ENCODE measurements at places on chromosomes 3 and 15. TPM values are rescaled to one million over a fixed set of nuclear protein-coding genes. Genes with fewer than 3 reads are reported as not detected.

DNA sequence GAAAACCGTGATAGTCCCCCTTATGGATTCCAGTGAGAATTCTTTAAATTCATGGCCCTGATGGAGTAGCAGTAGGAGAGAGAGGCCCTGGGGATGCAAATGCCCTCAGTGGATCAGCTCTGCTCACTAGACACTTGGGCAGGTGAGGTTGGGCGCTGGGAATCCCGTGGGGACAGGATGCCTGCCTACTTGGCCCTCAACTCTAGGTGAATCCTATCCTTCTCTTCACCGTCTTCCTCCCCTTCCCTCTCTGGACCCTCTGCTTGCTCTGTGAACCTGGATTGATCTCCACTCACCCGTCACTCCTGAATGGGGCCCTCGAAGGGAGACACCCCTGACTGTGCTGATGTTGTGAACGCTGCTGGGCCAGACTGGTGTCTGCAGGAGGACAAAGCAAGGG lies 77.4 kb downstream of the SEC22A start:
- no peak for DNase-seq

- no peak for DNase-seq
Observed at GRCh38 chr3:129428007-129428375, 445 bp downstream of the EFCAB12 start.

GRCh38 chr3:35537265-35537664 lies 102.1 kb upstream of the ARPP21 start:
- no peak for DNase-seq

DNA sequence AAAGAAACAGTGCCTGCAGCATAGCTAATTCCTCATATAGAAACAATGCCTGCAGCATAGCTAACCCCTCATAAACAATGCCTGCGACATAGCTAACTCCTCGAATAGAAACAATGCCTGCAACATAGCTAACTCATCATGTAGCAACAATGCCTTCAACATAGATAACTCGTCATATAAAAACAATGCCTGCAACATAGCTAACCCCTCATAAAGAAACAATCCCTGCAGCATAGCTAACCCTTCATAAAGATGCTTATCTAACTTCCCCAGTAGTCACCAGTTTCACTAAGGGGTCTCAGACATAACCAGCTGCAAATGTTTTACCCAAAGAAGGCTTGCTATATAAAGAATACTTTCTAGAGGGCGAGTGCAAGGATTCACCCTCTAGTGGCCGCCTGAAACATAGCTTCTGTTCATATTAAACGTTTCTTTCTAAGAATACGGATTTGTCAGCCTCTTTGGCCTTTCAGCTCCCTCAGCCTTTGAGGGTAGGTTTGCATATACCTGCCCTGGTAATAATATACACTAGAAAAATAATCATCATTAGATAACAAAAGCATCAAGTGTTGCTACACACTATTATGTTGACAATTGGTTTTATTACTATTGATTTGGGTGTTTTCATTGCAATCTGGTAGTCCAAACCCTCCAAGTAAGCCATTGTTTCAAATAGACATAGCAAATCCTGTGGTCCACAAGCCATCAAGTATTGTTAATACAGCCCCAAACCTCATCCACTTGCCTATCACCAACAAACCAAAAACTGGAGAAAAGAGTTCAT lies 44.4 kb upstream of the FAN1 start:
- DNase-seq, result no peak

DNA sequence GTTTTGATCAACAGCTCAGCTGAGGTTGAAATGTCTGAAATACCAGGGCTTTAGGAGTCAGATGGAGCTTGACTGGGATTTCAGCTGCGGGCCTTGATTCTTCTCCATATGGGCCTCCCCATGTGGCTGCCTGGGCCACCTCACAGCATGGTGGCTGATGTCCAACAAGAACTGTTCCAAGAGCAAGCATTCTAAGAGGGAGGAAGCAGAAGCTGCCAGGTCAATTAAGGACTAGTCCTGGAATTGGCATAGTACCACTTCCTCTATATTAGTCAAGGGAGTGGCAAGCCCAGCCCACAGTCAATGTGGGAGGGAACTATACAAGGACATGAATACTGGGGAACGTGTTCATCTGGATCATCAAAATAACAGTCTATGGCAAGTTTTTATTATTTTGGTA lies 181.7 kb upstream of the ANKRD28 start:
- DNase-seq, result no peak

DNA sequence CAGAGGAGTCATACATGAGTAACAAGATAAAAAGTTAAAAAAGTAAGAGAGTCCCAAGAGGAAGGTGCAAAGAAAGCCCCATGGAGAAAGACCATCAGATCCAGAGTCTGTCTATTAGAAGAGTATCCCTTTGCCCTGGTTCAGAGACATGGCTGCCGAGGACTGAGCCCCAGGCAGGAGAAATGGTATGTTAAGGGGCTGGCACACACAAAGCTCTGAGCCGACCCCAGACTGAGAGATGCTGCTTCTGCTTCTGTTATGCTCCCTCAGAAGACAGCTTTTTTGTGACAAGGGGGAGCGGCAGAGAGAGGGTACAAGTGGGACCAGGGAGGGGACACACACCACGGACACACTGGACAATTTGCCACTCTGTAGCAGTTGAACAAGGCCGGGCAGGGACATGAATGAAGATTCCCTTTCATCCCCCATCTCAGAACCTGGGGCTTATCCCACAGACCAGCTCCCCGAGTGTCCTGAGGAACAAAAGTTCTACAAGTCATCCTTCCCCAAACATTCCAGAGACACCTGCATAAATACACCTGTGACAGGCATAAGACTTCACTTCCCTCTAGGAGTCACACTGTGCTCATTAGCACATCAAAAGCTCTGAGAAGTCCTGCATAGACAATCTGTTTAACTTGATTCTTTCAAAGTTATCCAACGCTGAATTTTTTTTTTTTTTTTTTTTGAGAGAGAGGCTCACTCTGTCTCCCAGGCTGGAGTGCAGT lies 161.6 kb upstream of the WNT5A start:
- DNase-seq, result no peak

DNA sequence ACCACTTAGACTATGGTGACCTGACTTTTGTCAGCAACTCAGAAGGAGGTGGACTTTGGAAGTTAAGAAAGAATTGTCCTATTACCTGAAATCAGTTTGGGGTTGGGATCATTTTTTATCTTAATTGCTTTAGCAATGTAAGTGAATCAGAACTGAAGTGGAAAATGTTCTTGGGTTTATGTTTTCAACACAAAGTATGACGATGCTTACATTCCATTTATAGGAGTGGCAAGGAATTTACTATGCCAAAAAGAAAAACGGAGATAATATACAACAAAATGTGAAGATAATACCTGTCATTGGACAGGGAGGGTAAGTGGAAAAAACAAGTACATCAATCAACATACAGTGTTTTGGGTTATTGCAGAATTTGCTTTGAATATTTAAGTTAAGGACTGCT lies 116.1 kb downstream of the PDE8A start:
- no peak for DNase-seq

- no peak for DNase-seq
Observed at GRCh38 chr15:99148851-99149276, 44.0 kb downstream of the SYNM start.

GRCh38 chr15:83654379-83655236 lies 685 bp downstream of the ADAMTSL3 start:
- DNase-seq, result no peak

- no peak for DNase-seq
Observed at GRCh38 chr15:42804739-42805138, 67.8 kb upstream of the CDAN1 start.

- no peak for DNase-seq
Observed at GRCh38 chr3:1019157-1019556, 73.7 kb upstream of the CNTN6 start.

- no peak for DNase-seq
Observed at GRCh38 chr3:195056506-195056905, 214.5 kb downstream of the XXYLT1 start.

GRCh38 chr3:72496051-72496670 lies 352.1 kb downstream of the SHQ1 start:
- no peak for DNase-seq

GRCh38 chr3:99869621-99870020 lies 52.0 kb downstream of the CMSS1 start:
- DNase-seq, result no peak

DNA sequence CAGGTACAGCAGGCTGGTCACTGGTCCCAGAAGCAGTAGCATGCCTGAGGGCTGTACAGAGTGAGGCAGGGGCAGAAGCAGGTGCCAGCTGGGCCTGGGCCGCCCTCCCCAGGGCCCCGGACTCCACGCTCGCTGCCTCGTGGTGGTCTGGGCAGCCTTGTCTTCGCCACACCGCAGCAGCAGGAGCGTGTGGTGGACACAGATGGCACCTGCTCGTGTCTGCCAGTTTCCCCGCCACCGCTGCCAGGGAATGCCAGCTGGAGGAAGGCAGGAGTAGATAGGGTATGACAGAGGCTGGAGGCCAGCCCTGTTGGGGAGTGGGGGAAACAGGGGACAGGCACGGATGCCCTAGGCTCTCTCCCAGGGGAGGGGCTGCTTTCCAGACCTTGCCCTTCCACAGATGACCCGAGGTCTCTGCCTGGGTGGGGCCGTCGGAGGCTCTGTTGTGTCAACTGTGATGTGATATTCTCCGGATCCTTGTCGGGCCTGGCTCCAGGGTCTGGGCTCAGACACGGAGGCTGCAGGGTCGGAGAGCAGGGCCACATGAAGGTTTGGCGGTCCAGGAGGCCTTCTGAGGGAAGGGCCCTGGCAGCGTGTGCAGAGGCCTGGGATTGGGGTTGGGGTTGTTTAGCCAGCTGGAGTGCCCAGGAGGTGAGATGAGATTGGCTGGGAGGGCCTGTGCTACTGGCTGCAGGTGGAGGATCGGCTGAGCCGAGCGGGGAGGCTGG lies 33.6 kb downstream of the GOLGA6L10 start:
- DNase-seq, result no peak

DNA sequence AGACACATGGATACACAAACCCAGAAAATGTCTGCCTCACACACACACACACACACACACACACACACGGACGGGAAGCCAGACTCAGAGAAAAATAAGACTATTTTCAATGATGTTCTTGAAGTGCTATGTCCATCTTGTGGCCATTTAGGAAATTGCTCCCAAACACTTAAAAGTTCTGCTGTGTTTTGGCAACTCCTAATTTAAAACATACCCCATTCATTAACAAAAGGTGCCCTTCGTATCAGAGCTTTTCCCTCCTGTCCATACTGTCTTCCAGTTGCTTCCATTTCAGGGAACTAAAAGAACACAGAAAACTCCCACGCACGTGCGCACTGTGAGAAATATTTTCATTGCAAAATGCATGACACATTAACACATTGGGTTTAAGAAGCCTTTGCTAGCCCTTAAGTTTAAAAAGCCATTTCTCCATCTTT lies 44.6 kb downstream of the SLC12A1 start:
- no peak for DNase-seq

- DNase-seq, result no peak
Observed at GRCh38 chr15:62482785-62483429, 317.8 kb upstream of the C2CD4B start.

GRCh38 chr3:20924646-20925385 lies 738.8 kb upstream of the SGO1 start:
- DNase-seq, result no peak

GRCh38 chr3:125013095-125013494 lies 42.7 kb downstream of the HEG1 start:
- no peak for DNase-seq

The MESP2 gene
- not detected for polyA plus RNA-seq

The NR2E3 gene
- not detected for polyA plus RNA-seq

The HCLS1 gene
- polyA plus RNA-seq, result 493 TPM

The AGTR1 gene
- polyA plus RNA-seq, result not detected

The CCR9 gene
- 1.4 TPM for polyA plus RNA-seq
